ENCODE measurements at places on chromosomes 16 and 17.

DNA sequence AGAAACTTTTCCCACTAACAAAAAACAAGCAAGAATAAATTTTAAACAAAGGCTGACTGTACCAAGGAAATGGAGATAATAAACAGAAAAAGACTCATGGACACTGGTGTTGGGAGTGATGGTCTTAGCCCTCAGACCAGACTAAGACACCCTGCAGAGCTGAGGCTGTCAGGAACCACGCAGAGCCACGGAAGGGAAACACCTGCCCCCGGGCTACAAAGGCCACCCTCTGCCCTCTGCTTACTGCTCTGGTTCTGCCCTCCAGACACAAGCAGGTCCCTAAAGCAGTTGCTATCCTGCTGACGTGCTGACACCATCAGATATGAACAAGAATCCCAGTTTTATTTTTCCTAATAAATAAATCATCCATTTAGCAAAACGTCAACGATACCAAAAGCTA is 80.0 kb downstream of the ANKRD11 start:
- no peak for DNase-seq

- DNase-seq = no peak
Observed at GRCh38 chr17:2635675-2636074, 42.2 kb downstream of the PAFAH1B1 start.

DNA sequence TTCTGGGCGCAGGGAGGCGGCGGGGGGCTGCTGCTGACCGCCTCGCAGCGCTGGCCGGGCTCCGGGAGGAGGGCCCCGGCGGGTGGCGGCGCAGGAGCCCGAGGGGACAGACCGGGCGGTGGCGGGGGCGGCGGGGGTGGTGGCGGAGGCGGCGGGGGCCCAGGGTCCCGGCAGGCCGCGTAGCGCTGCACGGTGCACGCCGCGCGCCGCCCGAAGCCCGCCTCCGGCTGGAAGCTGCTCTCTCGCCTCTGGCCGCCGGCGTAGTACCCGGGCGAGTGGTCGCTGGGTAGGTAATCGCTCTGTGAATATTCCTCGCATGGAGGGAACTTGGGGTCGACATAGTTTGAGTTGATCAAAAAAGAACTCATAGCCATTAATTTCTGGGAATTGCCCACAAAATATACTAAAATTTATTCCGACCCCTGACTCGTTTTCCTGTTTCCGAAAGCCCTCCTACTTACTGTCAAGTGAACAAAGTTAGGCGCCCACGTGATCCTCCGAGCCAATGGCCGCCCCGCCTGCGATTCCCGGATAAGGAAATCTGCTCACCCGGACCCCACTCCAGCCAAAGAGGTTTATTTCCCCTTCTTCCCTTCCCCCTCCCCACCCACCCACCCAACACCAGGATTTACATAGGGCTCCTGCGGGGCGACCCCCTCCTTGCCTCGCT is at the start of gene HOXB4:
TSS of gene HOXB4 (minus strand) at position 405 of the 670 bp plus-strand sequence. CDS start at position 374, 31 bp downstream.
- peak; percentile 64 for DNase-seq

- no peak for DNase-seq
Observed at GRCh38 chr16:1857433-1858097, 14.4 kb downstream of the MEIOB start.

GRCh38 chr16:28542646-28543045 is 3.9 kb upstream of the NUPR1 start:
- DNase-seq = no peak

Measured in C1 segment of cervical spinal cord (tissue), 14 donors.